Activated T-helper 2 cell treated with anti-CD3 and anti-CD28 coated beads, Interferon-gamma antibody, Interleukin-2, Interleukin-4, amounts not matched to agents 10 μg/mL and 5 μg/mL and 100 μg/mL, durations not matched to agents 14 hours and 24 hours and 36 hours (primary cell): ENCODE measurements at places on chromosomes 3 and 15.

- DNase-seq: no peak
- no peak overlapping the region for H3K4me3 ChIP-seq
- no peaks in the 10 kb centered on the region for H3K36me3 ChIP-seq
- H3K27me3 ChIP-seq: peaks cover 29% of the 10 kb centered on the region
- no peaks in the 10 kb centered on the region for H3K4me1 ChIP-seq
Measured at GRCh38 chr15:83262594-83263315, 21.7 kb downstream of the BNC1 start.

DNA sequence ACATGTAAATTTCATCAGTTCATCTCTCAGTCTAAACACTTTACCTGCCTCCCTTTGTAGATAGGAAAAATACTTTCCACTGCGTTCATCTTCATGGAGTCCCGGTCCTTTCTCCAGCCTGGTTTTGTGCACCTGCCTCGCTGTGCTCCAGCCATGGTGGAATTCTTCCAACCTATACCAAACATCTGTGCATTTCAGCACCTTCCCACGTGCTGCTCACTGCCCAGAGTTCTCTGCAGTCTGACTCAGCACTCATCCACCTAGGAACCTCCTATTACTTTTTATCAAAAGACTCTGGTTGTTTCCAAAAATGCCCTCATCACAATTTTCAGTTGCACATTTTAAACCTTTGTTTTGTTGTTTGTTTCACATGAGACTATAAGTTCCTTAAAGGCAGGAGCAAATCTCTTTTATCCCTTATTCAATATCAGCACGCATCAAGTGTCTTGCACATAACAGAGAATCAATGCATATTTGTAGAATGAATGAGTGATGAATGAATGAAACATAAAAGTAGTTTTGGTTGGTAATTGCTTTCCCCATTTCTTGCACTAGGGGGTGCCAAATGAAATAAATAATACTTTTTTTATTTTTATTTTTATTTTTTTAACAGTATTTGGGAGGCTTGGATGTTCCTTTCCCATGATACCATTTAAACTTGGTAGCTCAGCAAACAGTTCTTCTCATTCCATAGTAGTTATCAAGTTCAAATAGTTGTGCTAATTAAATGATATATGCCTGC is 30.2 kb upstream of the ADAMTS9 start:
- H3K36me3 ChIP-seq: no peaks in the 10 kb centered on the region
- H3K27ac ChIP-seq: no peak overlapping the region
- H3K4me1 ChIP-seq: no peaks in the 10 kb centered on the region
- no peaks in the 10 kb centered on the region for H3K27me3 ChIP-seq
- no peak for DNase-seq

- H3K27ac ChIP-seq: no peak overlapping the region
- H3K4me1 ChIP-seq: no peaks in the 10 kb centered on the region
- no peaks in the 10 kb centered on the region for H3K36me3 ChIP-seq
- no peaks in the 10 kb centered on the region for H3K27me3 ChIP-seq
- DNase-seq: no peak
- H3K4me3 ChIP-seq: no peak overlapping the region
Measured at GRCh38 chr3:86814321-86814720, 176.6 kb downstream of the VGLL3 start.

GRCh38 chr3:13420045-13420830 is at the start of gene NUP210:
Gene NUP210, minus strand, starts transcription at chr3:13420322. Its CDS starts 96 bp downstream, at chr3:13420226.
- H3K27me3 ChIP-seq: no peaks in the 10 kb centered on the region
- peaks cover 65% of the 10 kb centered on the region for H3K4me1 ChIP-seq
- H3K27ac ChIP-seq: peak within 1 kb of the TSS; percentile 99
- DNase-seq: peak; percentile 62
